ENCODE measurements at places on chromosomes 4 and X.

GRCh38 chr4:83358410-83358809 is 23.8 kb upstream of the HPSE start:
- no peak for DNase-seq

- DNase-seq: no peak
These were observed 147.7 kb downstream of the GASK1B start for GRCh38 chr4:158025131-158025530.

- DNase-seq: no peak
These were observed 37.6 kb downstream of the CASK start for GRCh38 chrX:41885724-41886123.

DNA sequence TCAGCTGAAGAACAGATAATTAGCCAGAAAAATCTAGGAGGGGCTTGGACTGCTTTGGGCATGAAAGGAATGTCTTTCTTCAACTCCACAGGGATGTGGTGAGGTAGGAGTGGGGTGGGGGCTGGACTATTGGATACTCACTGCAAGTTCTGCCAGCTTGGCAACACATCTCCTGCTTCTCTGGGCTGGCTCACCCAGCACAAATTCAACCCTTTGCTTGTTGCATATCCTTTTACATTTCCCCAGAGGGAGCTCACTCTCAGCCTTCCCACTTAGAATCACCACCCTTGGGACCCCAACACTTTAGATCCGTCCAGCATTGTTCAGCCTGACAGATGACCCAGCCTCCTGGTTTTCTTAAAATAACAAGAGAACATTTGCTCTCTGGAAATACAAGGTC is 120.6 kb downstream of the KDR start:
- no peak for DNase-seq

DNA sequence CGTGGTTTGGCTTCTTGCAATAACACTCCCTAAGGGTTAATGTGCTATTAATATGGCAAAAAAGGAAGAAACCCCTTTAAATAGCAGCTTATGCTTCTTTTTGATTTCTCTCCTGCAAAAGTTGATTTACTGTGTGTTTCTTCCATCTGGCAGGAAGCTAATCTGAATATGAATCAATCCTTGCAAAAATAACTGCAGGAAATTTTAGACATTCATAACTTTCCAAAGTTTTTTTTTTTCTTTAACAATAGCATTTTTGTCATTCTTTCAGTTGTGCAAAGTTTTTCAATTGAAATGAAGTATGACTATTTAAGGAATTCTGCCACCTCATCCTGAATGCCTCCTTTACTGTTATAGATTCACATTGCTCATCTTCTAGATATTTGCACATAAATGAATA is 115.6 kb downstream of the SPANXA1 start:
- no peak for DNase-seq

DNA sequence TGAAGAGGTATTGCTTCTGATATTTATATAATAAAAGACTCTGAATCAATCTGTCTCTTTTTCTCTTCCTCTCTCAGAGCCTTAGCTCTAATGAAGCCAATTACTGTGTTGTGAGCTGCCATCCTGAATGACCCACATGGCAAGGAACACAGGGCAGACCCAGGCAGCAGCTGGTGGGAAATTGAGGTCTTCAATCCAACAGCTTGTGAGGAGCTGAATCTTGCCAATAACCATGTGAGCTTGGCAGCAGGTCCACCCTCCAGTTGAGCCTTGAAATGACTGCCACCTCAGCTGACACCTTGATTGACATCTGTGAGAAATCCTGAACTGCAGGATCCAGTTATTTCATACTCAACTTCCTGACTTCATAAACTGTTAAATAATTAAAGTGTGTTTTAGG is 149.4 kb downstream of the NDST4 start:
- no peak for DNase-seq

- DNase-seq: no peak
These were observed 51.8 kb downstream of the LRP2BP start for GRCh38 chr4:185343726-185344581.

DNA sequence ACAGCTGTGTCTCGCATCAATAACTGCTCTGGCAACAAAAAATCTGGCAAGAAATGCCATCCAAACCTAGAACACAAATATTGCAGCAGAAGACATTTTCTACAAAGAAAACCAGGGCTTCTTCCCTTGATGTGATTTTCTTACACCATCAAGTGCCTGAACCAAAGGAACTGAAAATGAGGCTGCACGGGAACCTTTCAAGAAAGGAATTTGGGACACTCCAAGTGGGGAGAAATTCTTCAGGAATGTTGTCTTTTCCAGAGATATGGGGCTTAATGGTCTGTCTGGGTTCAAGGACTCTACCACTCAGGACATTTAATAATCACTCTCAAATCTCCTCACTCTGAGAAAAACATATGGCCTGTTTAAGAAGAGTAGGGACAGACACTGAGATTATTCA is 57.6 kb downstream of the PRDM5 start:
- DNase-seq: no peak

GRCh38 chr4:61556277-61556676 is 356.2 kb downstream of the ADGRL3 start:
- no peak for DNase-seq

DNA sequence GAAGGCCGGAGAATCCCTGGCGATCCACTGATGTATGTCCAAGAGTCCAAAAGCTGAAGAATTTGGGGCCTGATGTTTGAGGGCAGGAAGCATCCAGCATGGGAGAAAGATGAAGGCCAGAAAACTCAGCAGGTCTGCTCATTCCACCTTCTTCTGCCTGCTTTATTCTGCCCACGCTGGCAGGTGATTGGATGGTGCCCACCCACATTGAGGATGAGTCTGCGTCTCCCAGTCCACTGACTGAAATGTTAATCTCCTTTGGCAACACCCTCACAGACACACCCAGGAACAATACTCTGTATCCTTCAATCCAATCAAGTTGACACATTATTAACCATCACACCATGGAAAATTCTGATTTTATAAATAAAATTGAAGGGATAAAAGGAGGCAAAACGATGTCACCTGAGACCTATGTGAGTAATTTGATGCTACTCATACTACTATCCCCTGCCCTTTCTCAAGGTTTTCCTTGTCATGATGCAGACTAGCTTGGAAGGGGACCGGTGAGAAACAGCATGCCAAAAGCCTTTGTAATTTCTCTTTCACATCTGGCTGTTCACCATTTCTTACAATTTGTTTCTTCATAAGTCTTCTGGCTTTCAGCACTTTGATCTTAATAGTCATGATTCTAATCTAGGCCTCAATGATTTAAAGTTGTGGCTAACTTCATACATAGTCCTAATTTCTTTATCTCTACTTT is 9.7 kb upstream of the PYURF start:
- no peak for DNase-seq

GRCh38 chr4:89411539-89412309 is 104.1 kb upstream of the GPRIN3 start:
- DNase-seq: no peak

DNA sequence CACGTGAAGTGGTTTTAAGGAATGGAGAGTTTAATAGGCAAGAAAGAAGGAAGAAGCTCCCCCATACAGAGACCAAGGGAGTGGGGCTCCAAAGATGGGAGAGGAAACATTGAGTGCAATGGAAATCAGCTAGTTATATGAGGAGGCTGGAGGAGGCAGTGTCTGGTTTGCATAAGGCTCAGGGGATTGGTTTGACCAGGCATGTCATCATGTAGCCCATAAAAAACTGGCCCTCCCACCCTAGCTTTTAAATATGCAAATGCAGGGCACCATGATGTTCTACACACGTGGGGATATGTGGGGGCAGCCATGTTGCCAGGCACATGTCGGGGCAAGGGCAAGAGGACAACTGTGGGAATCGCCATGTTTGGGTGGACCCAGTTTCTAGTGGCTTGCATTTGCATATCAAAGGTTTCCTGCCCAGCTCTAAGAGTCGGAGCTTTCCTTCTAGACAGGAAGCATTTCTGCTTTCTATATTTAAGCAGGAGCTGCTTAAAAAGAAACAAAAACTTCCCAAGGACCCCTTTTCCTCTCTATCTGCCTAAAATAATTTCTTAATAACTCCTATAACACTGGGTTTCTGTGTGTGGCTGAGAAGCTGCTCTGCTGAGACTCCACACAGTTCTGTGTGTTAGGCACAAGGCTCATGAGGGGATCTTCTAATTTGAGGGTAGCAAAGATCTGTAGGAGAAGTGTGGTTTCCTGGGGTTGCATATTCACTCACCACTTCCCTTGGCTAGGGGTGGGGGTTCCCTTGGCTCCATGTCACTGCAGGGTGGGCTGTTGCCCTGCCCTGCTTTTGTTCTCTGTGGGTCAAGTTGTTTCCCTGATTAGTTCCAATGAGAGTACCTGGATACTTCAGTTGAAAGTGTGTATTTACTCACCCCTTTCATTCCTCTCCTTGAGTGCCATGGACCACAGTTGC is 113.5 kb downstream of the VSIG4 start:
- no peak for DNase-seq

DNA sequence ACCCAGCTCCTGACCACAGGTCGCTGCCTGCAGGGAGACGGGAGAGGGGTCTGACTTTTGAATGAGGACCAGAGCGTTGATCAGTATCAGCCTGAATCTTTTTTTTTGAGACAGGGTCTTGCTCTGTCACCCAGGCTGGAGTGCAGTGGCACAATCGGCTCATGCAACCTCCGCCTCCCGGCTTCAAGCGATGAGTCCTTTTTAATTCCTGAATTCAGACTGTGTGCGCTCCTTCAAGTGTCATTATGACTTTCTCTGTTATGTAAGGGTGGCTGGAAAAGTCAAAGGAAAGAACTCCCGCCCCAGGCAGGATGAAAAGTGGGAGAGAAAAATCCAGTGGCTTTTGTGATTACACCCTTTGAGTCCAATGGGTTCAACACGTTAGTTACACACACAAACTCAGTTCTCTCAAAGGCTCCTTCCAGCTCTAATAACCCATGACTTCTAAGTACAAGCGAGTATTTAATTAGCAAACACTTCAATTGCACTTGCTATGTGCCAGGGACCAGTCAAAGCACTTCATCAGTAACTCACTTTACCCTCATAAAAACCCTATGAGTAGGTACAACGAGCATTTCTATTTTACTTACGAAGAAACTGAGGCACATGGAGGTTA is 44.4 kb downstream of the PDHA1 start:
- no peak for DNase-seq

DNA sequence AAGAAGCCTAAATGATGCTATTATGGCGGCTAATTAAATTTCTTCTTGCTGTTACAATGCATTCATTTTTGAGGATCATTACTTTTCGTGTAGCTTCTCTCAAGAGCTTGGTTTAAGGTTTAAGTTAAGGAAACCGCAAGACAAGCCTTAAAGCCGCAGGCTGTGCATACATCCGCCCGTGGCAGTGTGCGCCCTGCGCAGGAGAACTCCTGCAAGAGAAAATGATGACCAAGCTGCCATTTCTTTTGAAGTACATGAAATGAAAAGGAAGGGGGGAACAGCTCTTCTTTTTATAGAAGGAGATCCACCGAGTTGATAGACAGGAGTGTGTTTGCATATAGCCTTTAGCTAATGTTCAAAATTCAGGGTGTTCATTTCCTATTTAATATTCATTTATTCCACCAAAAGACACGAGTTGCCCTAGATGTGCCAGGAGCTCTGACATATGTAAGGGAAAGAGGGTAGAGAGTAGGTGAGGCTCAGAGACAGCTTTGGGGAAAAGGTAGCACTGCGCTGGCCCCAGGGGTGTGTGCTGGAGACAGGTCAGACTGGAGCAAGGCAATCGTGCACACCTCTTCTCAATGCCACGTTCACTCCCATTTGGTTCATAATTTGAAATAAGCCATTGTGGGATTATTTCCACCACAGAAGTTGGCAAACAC is 112.1 kb upstream of the LDB2 start:
- DNase-seq: no peak

DNA sequence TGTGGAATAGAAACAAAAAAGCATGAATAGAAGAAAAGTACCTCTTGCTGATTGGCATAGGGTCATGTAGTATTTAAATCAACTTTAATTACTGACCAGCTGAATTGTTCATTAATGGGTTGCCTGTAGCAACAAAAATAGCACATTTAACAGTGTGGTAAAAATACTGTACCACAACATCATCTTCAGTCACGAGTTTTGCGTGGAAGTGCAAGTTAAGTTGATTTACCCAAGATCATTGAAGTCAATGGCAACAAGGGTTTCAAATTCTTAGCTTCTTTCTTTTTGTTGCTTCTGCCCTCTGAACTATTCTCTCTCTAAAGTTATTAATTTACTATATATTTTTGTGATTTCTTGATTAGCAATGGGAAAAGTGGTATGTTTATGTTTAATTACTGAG is 526.6 kb downstream of the C4orf33 start:
- no peak for DNase-seq

GRCh38 chr4:119299260-119299671 is 22.7 kb downstream of the FABP2 start:
- DNase-seq: no peak

DNA sequence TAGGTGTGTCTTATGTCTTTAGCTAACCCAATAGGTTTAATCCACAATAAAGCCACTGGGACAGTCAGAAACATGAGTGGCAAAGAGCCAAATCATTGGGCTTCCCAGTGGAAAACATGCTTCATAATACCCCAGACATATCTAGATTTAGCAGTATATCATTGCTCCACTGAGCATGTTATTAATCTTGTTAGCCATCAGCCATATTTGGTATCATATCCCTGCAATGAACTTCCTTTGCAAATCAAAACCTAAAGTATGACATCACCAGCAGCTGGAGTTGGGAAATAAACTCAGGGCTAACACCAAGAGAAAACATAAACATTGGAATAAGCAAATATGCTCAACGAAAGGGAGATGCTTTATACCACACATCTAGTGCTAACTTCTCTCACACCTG is 280.8 kb upstream of the NOCT start:
- no peak for DNase-seq

DNA sequence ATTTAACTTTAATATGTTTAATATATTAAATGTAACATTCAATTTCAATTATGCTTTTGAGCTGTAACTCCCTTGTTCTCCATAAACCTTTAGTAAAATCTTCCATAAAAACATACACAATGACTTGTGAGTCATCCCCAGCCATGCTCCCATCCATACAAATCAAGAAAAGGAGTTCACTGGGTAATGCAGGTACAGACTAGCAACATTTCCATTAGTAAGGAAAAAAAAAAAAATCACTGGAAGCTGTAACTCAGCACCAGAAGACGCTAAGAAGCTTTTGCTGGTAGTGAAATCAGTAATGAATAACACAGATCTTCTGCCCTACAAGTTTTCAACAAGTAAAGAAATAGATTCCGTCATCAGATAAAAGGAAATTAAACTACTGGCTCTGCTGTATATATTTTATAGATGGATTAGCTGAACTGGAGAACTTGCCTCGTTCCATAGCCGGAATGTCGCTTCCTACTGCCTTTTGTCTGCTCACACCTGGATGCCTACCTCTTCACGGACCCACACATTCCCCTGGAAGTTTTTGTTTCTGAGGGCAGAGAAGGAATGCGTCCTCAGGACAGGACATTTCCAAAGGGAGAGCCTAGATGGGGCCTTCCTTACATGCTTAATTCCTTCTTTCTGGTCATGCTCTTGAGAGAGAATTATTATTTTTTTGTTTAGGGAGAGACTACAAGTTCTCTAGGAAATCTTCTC is 298.4 kb upstream of the ANKRD50 start:
- DNase-seq: no peak

DNA sequence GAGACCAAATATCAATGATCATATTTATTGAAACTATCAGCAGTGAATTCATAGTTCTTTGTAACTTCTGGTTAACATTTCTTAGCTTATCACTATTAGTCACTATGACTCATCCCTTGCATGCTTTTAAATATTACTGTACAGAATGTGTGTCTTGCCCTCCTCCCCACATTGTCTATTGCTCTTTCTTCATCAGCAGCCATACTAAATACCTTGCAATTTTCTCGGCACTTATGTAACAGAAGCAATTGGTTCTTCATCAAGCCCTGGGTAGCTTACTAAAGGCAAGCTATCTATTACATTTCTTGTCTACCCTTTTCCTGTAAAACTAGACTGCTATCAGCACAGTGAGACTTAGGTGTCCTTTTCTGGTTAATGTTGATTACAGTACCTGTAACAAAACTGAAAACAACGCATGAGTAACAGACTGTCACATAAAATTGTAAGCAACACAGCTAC is 8.2 kb downstream of the KLHL4 start:
- DNase-seq: no peak

All from globus pallidus (tissue), 1 donor.